ENCODE measurements at places on chromosomes 11 and 22.

GRCh38 chr11:76313913-76314740 is 66.8 kb downstream of the THAP12 start:
- H3K27ac ChIP-seq, result no peak overlapping the region
- no peaks in the 10 kb centered on the region for H3K27me3 ChIP-seq

GRCh38 chr11:33412241-33412640 is 155.1 kb downstream of the HIPK3 start:
- H3K36me3 ChIP-seq, result no peaks in the 10 kb centered on the region
- no peak overlapping the region for H3K4me3 ChIP-seq
- H3K4me1 ChIP-seq, result no peaks in the 10 kb centered on the region

GRCh38 chr22:36430863-36431262 is 43.1 kb upstream of the MYH9 start:
- H3K4me1 ChIP-seq, result no peaks in the 10 kb centered on the region
- no peak for DNase-seq
- H3K4me3 ChIP-seq, result no peak overlapping the region
- no peaks in the 10 kb centered on the region for H3K27me3 ChIP-seq

DNA sequence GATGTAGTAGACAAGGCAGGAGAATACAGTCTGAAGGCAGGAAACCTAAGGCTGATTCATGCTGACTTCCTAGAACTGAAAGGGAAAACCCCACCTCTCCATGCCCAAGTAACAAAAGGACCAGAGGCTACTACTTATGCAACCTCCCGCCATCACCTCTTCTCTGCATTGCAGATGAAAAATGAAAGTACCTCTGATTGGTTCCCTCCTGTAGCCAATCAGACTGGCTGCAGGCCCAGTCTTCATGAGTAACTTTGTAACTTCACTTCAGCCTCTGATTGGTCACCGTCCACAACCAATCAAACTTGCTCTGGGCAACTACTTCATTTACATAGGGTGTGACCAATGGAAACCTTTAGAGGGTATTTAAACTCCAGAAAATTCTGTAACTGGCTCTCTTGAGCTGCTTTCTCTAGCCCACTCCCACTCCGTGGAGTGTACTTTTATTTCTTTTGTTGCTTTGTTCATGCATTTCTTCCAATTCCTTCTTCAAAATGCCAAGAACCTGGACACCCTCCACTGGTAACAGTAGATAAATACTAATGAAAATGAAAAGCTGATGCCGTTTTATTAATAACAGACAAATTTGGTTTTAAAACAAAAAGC is 5.2 kb upstream of the MAP6 start:
- no peak overlapping the region for H3K4me3 ChIP-seq
- no peak overlapping the region for H3K27ac ChIP-seq
- no peak for DNase-seq
- H3K27me3 ChIP-seq, result peaks cover 2% of the 10 kb centered on the region
- no peaks in the 10 kb centered on the region for H3K36me3 ChIP-seq

- peaks cover 2% of the 10 kb centered on the region for H3K27me3 ChIP-seq
- H3K36me3 ChIP-seq, result no peaks in the 10 kb centered on the region
- no peak overlapping the region for H3K4me3 ChIP-seq
- no peaks in the 10 kb centered on the region for H3K4me1 ChIP-seq
These were observed 29.9 kb upstream of the OR10G7 start for GRCh38 chr11:124070915-124071622.

- no peaks in the 10 kb centered on the region for H3K36me3 ChIP-seq
- no peak for DNase-seq
- H3K27ac ChIP-seq, result no peak overlapping the region
These were observed 16.1 kb downstream of the POU2AF1 start for GRCh38 chr11:111362887-111363411.

DNA sequence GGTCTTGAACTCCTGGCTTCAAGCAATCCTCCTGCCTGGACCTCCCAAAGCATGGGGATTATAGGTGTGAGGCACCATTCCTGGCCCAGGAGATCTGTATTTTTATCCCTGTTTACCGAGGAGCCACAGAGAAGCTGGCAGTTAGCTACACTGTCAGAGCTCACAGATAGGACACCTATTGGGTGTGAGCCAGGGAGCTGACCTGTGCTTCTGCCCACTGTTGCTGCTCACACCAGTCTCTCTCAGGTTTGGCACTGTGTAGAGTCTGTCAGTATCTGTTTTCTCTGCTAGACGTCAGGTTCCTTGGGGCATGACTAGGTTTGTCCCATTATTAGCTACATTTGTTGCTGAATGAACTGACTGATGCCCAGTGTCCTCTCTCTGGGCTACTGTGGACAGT is 17.5 kb downstream of the PPP6R2 start:
- no peak for DNase-seq
- no peak overlapping the region for H3K27ac ChIP-seq
- peaks cover 9% of the 10 kb centered on the region for H3K4me1 ChIP-seq
- no peaks in the 10 kb centered on the region for H3K27me3 ChIP-seq

GRCh38 chr11:33874433-33874832 is 17.4 kb downstream of the LMO2 start:
- H3K27me3 ChIP-seq, result peaks cover 3% of the 10 kb centered on the region
- H3K4me1 ChIP-seq, result no peaks in the 10 kb centered on the region
- no peak overlapping the region for H3K27ac ChIP-seq
- no peaks in the 10 kb centered on the region for H3K36me3 ChIP-seq

- H3K27ac ChIP-seq, result no peak overlapping the region
- no peaks in the 10 kb centered on the region for H3K36me3 ChIP-seq
- H3K27me3 ChIP-seq, result no peaks in the 10 kb centered on the region
- no peak for DNase-seq
- H3K4me1 ChIP-seq, result no peaks in the 10 kb centered on the region
These were observed 65.9 kb downstream of the ADAMTS15 start for GRCh38 chr11:130514316-130514715.

Measured in kidney (tissue), 22 donors.